ENCODE measurements at places on chromosomes 2 and 18.

GRCh38 chr2:168678153-168678853 is 124.1 kb upstream of the NOSTRIN start:
- DNase-seq = no peak

DNA sequence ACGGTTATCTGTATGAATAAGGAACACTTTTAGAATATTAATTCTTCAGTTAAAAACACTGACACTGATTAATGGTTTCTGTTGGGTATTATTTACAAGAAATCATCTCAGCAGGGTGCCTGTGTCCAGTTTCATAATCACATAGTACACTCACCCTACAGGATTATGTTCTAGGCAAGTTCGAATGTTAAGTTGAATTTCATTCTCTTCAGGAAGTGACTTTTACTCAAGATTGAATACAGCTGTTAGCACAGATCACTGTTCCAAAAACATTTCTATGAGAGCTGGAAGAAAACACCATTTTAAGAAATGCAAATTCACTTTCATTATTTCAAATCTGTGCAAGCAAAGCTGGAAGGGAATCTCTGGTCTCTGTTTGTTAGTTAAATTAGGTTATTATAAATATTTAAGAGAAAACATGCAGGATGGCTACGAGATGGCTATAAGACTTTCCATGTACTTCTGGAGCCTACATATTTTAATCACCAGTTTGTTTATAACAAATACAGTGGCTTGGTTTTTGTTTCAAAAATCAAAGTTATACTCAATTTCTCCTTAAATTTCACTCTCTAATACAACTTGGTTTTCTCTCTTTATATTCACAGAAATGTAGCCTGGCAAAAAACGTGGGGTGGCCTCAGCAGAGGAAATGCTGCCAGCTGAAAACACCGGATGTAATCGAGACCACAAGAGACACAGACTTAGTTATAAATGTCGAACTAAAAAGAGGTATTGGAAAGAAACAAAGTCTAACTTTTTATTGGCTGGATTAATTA is 65.8 kb downstream of the RBMS1 start:
- no peak for DNase-seq

DNA sequence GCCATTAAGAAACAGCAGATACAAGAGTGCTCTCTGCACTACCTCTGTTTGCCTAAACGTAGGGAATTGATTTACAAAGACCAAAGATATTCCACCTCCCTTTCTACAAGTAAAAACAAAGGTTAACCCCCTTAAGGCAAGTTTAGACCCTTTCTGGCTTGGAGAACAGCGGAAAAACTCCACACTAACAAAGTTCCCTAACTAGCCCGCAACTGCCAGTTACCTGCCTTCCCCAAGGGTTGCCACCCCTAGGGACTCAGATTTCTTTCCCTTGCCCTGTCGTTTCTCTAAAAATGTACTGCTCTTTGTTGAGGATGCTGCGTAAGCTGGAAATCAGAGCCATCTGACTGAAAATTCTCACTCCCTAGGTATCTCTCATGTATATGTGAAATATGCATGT is 627.5 kb upstream of the SOX11 start:
- no peak for DNase-seq

- peak; percentile 36 for DNase-seq
These were observed 4.0 kb downstream of the ID2 start for GRCh38 chr2:8685697-8686358.

- DNase-seq = no peak
These were observed 90.8 kb upstream of the PIK3C3 start for GRCh38 chr18:41864216-41864615.

GRCh38 chr2:73970141-73970803 is 14.4 kb upstream of the TET3 start:
- DNase-seq = no peak

GRCh38 chr2:196063773-196064172 is 4.9 kb downstream of the DNAH7 start:
- DNase-seq = no peak

DNA sequence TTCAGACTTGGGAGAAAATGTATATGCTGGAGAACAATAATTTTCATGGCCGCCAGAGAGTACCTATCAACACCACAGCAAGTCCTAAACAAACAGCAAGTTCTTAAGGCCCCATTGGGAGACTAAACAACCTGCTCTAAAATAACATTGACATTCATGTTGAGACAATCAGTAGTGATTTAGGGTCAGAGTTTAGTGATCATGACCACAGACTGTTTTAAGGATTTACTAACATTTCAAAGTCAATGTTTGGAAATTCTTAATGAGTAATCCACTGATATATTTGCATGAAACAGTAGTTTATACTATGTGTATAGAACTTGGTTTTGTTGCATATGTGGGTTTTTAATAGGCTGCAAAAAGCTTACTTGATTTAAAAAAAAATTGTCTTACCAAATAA is 34.7 kb downstream of the RASGRP3 start:
- DNase-seq = no peak

DNA sequence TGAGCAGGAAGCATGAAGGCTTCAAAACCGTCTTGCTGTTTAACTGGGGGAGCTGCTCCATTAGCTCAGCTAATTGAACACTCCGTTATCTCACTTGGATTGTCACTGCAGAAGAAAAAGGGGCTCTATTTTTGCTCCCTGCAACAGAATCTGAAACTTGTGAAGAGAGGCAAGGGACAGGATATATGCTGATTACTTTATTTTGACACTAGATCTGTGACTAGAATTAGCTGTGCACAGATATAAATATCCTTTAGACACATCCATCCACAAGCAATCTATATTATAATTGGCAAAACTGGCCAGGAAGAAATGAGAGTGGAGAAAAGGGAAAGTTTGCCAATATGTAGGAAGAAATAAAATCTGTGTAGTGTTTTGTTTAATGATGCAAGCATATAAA is 700.1 kb upstream of the CHAC2 start:
- DNase-seq = no peak

DNA sequence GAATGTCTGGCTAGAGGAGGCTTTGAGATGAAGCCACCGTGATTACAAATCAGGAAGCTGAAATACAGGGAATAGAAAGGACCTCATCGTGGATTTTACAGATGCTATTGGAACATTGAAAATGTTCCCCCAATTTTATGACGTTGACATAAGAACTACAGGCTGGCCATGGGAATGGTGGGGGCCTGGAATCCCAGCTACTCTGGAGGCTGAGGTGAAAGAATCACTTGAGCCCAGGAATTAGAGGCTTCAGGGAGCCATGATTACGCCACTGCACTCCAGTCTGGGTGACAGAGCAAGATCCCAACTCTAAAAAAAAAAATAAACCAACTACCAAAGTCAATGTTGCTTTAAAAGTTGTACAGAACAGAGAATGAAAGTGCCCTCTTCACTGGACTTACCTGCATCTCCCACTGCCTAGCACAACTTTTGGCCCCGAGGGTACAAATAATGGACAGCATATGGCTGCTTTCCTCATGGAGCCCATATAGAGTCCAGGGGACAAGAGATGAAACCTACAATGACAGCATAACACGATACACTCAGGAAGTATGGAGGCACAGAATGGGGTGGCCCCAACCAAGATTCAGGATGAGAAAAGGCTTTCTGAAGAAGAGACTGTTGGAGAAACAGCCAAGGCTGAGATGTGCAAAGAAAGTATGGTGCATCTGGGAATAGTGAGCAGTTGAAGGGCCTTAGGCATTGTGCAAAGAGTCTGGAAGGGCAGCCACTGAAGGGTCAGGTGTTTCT is 254.8 kb downstream of the MYCN start:
- no peak for DNase-seq

DNA sequence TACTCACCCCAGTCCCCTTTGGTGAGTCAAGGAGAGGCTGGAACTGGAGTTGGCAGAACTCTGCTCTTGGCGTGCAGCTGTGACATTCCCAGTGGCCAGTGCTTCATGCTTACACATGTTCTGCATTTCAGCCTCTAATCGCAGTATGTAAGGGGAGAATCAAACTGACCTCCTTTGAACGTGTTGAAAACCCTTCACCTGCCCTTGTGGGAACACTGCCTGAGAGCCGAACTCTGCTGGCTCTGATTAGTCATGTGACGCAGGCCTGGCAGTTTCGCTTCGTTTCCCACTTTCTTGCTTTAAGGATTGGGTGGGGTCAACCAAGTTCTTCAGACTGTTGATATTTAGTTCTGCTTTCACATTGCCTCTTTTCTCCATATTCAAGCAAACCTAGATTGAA is 173.8 kb upstream of the BCL2L11 start:
- DNase-seq = peak; percentile 20

GRCh38 chr2:17441055-17441771 is 77.0 kb downstream of the RAD51AP2 start:
- DNase-seq = no peak

DNA sequence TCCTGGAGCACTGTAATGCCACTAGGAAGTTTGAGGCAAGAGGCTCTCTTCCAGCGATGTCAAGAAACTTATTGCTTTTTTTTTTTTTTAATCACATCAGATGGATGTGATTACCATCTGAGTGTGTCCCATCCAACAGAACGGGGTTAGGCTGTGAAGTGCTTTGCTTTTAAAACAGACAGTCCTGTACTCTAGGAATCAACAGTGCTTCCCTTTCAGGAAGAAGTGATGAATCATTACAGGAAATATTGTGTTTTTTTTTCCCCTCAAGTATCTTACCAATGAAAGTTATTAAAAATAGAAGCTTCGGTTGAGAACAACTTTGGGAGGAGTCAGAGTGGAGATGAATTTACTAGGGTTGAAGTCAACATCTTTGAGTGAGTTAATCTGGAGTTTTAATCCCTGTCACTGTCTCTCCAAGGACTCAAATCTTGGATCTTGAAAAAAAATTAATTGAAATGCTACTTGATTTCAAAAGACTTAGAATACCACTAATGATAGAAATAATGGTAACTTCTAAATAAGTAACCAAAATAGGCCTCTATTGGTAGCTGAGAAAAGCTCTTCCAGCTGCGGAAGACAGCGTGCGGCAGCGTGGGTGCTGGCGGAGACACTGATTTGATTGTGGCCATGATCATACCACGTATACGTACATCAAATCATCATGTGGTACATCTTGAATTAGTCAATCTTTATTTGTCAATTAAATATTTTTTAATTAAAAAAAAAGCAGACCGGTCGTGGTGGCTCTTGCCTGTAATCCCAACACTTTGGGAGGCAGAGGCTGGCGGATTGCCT is 45.5 kb downstream of the GATA6 start:
- DNase-seq = no peak

DNA sequence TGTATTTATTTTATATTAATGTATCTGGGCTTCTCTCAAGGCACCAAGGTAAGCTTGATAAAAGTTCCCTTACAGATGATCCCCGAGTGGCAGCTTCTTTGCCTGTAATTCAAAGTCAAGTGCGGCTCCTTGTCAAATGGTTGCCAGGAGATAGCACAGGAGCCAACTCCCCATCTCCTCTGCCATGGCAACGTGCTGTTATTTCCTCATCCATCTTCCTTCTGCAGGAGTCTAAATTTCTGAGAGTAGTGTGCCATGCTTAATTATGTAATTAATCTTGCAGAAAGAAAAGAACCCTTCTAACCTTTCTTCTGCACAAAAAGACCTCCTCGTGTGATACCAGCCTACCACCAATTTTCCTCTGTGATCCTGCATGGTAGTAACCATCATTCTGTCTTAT is 46.2 kb upstream of the ACMSD start:
- no peak for DNase-seq

DNA sequence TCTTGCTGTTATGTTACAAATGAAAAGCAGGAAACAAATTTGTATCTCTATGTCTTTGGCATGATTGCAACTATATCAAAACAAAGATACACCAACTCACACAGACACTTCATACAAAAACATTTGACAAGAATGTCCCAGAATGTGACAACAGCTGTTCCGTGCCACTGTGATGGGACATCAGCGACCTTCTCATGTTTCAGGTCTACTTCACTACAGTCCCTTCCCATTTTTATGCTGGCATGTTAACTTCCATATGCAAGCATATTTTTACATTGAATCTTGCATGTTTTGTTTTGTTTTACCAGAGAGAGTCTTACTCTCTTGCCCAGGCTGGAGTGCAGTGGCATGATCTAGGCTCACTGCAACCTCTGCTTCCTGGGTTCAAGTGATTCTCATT is 71.2 kb downstream of the STK25 start:
- DNase-seq = no peak

DNA sequence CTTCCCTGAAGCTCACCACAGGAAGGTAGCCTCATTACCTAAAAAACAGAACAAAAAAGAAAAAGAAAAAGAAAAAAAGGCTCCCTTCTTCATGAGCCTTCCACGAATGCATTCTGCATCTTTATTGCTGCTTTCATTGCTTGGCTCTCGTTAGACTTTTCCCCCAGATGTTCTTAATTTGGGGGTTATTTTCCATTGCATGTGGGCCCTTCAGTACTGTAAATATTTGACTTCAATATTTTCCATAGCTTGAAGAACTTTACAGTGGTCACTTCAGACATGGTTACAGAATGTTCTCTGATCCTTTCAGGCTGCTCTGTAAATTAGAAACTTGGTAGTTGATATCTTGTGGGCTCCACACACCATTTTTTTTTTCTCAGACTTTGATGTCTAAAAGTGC is 65.6 kb upstream of the COPS8 start:
- no peak for DNase-seq

DNA sequence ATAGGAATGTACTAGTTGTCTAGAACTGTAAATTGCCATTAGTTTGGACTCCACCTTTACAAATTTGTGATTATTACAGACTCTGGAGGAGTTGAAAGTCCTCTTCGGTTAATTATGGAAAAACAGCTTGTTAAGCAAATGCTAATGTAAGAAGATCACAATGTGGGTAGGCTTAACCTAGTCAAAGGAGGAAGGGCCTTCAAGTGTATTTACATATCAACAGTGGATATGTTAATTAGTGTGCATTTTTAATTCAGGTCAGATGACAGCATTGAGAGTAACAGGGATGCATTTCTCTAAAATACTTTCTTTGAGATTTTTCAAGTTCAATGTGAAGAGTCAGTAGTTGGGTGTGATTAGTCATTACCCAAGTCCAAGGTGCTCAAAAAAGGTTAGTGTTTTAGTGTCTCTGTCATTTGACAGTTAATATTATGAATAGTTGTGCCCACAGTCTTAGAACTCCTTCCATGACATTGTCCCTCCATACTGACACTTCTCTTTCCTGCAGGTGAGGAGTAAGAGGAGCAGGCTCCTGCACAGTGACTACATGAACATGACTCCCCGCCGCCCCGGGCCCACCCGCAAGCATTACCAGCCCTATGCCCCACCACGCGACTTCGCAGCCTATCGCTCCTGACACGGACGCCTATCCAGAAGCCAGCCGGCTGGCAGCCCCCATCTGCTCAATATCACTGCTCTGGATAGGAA is 28.0 kb downstream of the CD28 start:
- DNase-seq = no peak
